ENCODE measurements at places on chromosomes 11 and 22.

GRCh38 chr11:7591987-7592386, 78.2 kb downstream of the PPFIBP2 start:
- no peak for DNase-seq

GRCh38 chr11:106327134-106327533, 249.7 kb downstream of the AASDHPPT start:
- no peak for DNase-seq

GRCh38 chr11:100895449-100895848, 208.4 kb downstream of the ARHGAP42 start:
- DNase-seq: no peak

DNA sequence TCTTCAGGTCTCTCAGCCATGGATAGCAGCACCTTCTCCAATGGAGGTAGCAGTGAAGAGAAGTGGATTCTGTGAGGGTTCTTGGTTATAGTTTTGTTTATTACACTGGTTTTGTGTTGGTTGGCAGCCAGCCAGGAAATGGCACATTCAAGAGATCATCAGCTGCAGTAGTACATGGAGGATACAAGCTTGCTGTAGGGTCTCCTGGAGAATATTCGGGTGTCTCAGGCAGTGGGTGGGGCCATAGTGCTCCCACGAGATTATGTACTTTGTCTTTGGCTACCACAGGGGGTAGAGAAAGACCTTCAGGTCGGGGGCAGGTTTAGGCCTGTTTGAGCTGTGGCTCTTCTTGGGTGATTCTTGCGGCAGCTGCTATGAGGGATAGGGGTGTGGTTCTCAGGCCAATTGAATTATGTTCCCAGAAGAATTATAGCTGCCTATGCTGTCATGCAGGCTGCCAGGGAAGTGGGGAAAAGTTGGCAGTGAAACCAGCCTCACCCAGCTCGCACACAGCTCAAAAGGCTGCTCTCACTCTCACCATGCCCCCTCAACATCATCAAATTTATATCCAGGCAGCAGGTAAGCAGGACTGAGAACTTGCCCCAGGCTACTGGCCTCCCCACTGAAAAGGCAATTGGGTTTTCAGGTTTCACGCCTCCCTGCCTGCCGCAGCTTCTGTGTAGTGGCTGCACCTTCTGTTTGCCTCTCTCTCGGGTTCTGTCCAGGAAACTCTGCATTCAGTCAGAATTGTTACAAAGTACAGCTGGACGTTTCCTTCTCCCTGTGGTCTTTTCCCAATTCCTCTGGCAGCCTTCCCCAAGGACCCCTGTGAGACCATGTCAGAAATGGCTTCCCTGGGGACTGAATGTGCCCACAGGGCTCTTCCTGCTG, 435.5 kb downstream of the LUZP2 start:
- DNase-seq: no peak

- DNase-seq: no peak
These were observed 26.0 kb downstream of the DUSP8 start for GRCh38 chr11:1546077-1546535.

DNA sequence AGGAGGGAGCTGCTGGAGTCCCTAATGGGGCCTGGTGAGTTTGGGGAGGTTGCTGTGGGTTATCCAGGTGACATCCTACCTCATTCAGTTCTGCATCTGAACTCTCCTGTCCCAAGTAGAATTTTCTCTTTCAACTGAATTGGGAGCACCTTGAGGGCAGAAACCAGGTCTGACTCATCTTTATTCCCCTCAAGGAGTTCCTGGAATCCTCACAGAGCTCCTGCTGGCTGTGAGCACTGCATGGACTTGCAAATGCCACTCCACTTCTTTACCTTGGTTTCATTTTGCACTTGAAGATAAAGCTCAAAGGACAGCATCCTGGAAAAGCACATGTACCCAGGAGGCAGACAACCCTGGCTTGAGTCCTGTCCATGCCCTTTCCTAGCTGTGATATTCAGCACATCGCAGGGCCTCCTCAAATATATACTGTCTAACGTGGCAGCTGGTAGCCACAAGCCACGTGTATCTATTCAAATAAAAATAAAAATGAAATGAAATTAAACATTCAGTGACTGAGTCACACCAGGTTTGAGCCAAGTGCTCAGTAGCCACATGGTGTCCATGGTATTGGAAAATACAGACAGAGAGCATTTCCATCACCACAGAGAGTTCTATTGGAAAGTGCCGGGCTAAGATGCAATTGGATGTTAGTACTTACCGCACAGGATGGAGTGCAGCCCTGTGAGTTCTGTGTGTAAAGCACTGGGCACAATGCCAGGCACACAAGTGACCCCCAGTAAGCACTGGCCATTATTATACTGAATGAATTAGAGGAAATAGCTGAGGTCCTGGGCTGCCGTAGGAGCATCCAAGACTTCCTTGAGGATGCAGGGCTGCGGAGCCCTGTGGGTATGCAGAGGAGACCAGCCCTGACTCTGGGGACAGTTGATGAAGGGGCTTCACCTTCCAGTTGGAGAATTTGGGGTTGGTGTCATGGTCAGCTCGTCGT, 149.0 kb downstream of the PKNOX2 start:
- no peak for DNase-seq

DNA sequence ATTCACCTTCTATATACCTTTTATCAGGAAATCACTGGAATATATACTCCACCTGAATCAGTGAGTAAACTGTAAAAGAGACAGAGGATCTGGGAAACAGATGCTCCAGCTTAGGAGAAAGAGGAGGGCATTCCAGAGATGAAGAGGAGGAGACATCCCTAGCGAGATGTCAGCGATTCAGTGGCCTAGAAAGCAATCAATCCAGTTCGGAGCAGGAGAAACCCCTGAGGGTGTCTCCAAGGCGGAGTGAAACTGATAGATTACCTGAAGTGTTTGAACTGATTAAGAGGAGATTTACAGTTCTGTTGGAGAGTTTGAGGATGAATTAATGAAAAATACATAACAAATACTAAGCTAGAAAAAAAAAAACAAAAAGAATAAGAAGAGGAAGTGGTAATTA, 24.5 kb upstream of the TNRC6B start:
- no peak for DNase-seq

GRCh38 chr11:65816696-65817095, 17.1 kb upstream of the SNX32 start:
- no peak for DNase-seq
